Stimulated activated CD8-positive, alpha-beta memory T cell treated with anti-CD3 and anti-CD28 coated beads, Interleukin-2, amount 100 ng/mL, for 1 hour (primary cell): ENCODE measurements at places on chromosomes 7 and 10.

GRCh38 chr10:6234371-6234770 is 31.6 kb downstream of the PFKFB3 start:
- DNase-seq, result no peak

GRCh38 chr10:36499693-36500092 is 625.7 kb upstream of the ANKRD30A start:
- no peak for DNase-seq

DNA sequence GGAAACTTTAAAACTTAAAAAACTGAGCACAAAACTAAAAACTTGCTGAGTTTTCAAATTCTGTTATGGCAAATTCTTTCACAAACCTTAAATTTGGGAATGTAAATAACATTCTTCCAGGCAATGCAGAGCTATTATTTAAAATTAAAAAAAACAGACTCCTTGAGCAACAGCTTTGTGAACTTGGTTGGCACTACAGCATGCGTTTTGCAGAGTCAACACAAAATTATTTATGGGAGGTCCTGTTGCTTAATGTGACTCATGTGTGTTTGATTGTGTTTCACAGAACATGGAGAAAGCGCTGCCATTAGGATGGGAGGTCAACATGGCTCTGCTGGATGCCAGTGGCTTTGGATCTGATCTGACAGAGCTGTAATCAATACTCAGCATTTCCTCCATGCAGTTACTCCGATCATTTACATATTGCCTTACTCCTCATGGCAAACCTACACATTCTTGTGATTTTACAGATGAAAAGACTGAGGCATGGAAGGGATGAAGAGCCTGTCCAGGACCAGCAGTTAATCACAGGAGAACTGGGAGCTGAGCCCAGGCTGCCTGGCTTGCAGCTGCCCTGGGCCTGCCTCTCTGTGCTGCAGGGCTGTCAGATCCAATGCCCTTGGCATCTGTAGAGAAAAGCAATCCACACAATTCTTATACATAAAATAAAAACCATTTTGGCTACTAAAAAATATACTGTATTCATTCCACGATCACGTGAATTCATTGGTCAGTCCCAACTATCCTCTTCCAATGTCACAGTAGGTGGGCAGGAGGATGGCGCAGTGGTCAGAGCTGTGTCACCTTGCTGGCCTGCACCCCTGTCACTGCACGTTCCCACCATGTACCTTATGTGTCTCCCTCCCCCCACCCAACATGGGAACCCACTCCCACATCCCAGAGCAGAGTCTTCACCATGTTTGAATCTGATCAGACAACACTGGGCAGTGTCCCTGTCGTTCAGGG is 200.9 kb downstream of the CXCL12 start:
- DNase-seq, result no peak

DNA sequence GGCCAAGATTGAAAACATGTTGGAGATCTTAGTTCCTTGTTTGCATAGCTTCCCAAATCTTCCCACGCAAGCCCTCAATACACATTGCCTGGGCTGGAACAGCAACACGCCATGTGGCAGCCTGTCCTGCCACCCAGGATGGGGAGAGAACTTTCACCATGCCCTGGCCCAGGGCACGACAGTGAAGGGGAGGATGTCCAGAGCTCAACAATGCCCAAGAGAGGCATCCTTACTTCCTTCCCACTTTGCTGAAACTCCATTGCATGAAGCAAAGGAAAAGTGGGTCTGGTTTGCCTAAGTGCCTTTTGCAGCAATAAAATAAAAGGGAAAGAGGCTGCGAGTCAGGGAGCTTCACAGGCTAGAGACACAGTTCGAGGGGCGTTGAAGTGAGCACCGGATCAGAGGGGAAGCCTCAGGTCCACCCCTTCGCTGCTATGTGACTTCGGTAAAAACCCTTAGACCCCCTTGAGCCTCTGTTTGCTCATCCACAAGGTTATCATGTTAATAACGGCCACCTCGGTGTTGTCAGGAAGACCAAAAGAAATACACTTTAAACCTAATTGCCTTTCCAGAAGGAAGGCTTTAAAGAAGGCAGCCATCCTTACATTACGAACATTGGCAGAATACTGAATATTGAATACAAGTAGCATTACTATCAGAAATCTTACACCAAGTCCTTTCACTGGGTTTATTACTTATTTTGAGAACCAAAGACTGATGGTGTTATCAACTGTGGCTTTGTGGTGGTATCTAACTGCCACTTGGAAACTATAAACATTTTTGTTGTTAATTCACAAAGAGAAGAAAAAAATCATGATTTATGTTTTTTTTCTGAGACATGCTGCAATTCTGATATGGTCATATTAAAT is 133.3 kb downstream of the ICA1 start:
- no peak for DNase-seq

- no peak for DNase-seq
Observed at GRCh38 chr7:46173476-46174195, 252.6 kb upstream of the IGFBP3 start.
